ENCODE measurements at places on chromosomes 5 and 9.

- peak; percentile 75 for DNase-seq
Measured at GRCh38 chr5:92850886-92851285, 730.1 kb downstream of the NR2F1-AS1 start.

DNA sequence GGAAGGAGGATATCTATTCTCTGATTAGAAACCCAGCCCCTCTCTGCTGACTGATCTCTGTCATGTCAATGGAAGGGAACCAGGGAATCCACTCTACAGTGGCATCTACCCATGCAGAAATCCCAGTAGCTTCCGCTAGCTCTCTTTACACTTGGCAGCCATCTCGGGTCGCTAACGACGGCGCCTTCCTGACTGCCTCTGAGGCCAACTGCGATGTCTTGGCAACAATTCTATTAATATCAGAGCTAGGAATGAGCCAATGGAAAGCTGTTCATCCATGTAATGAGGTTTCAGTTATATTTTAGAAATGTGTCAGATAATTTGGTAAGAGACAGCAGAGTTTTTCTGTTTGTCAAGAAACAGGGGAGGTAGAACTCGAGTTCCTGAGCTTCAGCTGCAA, 67.6 kb upstream of the ATP10B start:
- no peak for DNase-seq

- DNase-seq = no peak
Measured at GRCh38 chr9:126676685-126677143, 63.0 kb downstream of the LMX1B start.

GRCh38 chr5:132828846-132829494, 1.5 kb downstream of the SHROOM1 start:
- DNase-seq = no peak

DNA sequence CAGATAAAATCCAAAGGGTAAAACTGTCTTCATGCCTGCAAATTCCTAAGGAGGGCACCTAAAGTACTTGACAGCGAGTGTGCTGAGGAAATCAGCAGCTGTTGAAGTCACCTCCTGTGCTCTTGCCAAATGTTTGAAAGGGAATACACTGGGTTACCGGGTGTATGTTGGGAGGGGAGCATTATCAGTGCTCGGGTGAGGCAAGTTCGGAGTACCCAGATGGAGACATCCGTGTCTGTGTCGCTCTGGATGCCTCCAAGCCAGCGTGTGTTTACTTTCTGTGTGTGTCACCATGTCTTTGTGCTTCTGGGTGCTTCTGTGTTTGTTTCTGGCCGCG, 727 bp upstream of the ADRB2 start:
- DNase-seq = no peak

GRCh38 chr5:159003045-159004030, 96.4 kb downstream of the EBF1 start:
- peak; percentile 78 for DNase-seq

DNA sequence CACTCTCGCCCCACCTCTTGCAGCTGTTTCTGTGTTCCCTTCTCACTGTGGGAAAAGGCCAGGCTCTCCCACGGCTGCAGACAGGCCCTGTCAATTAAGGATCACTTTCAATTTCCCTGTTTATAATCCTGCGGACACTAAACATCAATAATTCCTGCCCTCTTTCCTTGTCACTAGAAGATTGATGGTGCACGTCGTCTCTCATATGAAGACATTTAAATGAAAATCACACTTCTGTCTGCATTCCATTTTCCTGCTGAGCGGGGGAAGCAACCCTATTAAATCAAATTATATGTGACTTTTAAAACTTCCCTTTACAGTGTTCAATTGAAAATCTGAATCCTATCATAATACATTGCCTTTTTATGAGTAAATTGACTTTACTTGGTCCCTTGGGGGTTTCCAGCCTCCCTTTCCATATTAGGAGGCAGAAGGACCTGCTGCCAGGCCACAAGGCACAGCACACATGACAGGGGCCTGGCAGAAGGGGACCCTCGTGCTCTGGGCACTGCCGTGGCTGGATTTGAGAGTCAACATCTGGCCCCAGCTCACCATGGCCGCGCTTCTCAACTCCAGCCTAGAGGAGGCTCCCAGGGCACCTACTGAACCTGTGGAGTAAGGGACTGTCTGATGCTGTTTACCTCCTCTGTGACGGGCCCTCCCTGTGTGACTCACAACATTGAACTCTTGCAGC, 311.0 kb upstream of the IRX4 start:
- no peak for DNase-seq

- DNase-seq = peak; percentile 87
Measured at GRCh38 chr5:107806705-107807104, 136.0 kb upstream of the EFNA5 start.

- DNase-seq = no peak
Measured at GRCh38 chr5:168714046-168714445, 134.9 kb upstream of the PANK3 start.

- no peak for DNase-seq
Measured at GRCh38 chr5:15256485-15256884, 243.5 kb upstream of the FBXL7 start.

DNA sequence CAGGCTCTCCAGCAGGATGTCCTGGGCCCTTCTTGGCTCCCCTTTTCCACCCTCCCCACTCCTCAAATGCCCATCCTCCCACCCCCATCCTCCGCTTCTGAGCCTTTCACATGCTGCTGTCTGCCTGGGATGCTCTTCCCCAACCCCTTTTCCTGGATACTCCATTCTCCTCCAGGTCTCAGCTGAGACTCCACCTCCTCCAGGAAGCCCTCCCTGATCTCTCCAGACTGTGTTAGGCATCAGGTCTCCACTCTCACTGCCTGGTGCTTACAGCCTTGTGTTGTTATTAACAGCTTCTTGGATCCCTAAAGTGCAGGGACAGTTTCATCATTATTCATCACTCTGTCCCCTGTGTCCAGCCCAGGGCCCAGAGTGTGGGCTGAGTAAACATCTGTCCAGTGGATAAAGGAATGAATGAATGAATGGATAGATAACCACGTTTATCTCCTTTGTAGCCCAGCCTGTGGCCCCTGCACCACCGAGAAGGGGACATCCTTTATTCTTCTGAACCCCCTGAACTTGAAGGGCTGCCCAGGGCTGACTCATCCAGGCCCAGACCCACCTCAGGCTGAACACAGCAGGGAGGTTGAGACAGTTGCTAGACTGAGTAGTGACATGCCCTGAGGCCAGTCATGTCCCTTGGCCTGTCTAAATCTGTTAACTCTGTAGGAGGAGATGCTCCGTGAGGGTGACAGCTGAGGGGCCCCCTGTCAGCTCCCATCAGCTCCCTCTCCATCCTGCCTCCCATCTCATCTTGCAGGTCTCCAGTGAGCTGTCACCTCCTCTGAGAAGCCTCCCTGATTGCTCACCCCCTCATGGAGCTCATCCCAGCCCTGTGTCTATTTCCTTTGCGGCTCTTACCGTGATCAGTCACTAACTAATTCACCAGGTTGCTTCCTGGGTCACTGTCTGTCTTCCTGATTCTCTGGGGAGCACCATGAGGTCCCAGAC, 14.6 kb upstream of the LAMC3 start:
- DNase-seq = no peak
